ENCODE measurements at places on chromosomes 13 and 19. TPM values are rescaled to one million over a fixed set of nuclear protein-coding genes. Genes with fewer than 3 reads are reported as not detected.

Gene FSD1
- total RNA-seq = not detected

Gene SPIB
- 239 TPM for total RNA-seq

Gene ZIC5
- total RNA-seq = not detected

DNA sequence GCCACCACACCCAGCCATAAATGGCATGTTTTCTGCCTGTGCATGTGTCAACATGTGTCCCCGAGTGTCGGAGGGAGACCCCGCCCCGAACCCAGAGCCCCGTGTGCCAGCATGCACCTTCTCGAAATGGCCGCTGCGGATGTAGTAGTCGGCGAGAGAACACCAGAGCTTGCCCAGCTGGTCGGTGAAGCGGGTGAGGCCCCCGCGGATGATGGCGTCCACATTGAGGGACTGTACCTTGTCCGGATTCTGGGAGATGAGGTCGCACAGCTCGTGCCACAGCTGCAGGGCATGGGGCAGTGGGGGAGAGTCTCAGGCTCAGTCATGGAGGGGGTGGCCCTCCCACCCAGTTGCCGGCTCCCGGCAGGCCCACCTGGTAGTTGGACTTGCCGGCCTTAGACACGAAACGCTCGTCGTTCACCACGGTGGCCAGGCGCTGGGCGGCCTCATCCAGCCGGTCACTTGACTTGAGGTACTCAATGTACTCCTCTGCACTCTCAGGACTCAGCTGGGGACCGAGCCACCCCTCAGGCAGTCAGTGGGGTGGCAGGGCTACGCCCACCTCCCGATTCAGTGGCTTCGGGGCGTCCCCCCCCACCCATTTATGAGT, 3.5 kb downstream of the XAB2 start:
- no peak for DNase-seq

DNA sequence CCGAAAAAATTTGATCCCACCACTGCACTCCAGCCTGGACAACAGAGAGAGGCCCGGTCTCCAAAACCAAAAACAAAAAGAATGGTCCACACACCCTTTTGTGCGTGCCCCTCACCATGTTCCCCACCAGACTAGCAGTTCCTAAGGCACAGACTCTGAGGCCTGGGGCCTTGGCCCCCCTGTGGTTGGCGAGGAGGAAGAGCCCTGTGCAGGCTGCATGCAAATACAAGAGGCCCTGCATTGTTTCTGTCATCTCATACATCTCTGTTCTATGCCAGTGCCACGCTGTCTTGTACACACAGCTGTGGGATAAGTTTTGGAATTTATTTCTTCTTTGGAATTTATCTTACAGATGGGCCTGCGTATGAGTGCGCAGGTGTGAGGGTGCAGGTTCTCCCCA, 4.7 kb upstream of the YJEFN3 start:
- DNase-seq = peak; percentile 85

Gene VSIG10L
- 6.6 TPM for total RNA-seq

DNA sequence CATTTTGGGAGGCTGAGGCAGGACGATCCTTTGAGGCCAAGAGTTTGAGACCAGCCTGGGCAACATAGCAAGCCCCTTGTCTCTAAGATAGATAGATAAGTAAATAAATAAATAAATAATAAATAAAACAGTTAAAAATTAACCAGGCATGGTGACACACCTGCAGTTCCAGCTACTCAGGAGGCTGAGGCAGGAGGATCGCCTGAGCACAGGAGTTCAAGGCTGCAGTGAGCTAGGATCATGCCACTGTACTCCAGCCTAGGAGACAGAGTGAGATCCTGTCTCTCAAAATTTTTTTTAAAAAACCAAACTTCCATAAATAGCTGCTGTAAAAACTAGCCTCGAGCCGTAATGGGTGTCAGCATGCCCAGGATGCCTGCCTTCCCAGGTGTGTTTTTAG, 14.4 kb upstream of the NAXD start:
- no peak for DNase-seq

DNA sequence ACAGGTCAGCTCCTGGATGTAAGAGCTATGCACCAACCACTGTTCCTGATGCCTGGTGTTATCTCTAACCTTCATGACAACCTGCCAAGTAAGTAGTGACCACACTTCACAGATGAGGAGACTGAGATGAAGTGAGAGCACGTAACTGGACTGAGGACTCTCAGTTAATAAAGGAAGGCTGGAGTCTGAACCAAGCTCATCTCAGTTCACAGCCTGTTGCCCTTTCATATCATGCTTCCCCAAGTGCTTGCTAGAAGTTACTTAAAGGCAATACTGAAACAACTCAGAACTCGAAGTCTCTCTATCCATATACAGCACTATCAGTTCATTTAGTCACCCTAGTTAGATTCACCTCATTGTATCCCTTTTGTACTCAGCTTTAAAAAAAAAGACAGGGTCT, 119.7 kb downstream of the ABCC4 start:
- no peak for DNase-seq

- DNase-seq = no peak
These were observed at the start of gene ARHGEF7 for GRCh38 chr13:111115061-111115964. ARHGEF7 (plus strand) TSS chr13:111115310; CDS start chr13:111115527, 217 bp downstream.

DNA sequence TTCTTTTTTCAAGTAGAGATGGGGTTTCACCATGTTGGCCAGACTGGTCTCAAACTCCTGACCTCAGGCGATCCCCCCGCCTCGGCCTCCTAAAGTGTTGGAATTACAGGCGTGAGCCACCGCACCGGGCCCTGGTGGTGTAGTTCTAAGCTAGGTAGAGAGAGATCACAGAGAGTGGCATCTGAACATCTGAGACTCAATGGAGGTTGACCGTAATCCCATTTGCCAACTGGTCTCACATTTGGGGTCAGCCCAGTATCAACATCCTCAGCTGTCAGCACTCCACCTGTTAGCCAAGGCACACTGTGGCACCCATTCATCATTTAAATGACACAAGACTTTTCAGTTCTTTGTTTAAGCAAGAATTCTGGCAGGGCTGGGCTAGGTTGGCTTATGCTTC, 8.1 kb downstream of the SELENOW start:
- no peak for DNase-seq

Gene SIPA1L3
- 68.6 TPM for total RNA-seq

DNA sequence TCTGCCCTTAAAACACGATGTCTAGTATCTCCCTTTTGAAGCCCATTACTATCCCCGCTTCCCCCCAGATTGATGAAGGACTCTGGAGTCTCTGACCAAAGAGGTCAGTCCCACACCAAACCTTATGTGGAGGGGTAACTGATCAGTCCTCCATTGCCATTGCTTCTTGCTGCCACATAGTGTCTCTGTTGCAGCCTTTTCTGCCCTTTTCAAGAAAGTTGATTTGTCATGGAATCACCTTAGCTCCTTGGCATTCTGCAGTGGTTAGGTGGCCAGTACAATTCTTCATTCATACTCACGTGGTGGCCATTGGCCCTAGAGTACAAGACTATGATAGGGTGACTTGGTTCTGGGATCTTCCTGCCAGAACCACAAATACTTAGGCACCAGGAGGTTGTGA, 8.4 kb upstream of the HTR2A start:
- DNase-seq = no peak

GRCh38 chr19:48716562-48717291, 2.8 kb downstream of the MAMSTR start:
- no peak for DNase-seq

Gene TMEM145
- 18.7 TPM for total RNA-seq

- DNase-seq = no peak
These were observed 34.5 kb downstream of the SOX1 start for GRCh38 chr13:112101360-112101930.

Gene ZNF382
- 6.1 TPM for total RNA-seq

GRCh38 chr13:46077265-46077664, 24.7 kb upstream of the ZC3H13 start:
- DNase-seq = no peak

DNA sequence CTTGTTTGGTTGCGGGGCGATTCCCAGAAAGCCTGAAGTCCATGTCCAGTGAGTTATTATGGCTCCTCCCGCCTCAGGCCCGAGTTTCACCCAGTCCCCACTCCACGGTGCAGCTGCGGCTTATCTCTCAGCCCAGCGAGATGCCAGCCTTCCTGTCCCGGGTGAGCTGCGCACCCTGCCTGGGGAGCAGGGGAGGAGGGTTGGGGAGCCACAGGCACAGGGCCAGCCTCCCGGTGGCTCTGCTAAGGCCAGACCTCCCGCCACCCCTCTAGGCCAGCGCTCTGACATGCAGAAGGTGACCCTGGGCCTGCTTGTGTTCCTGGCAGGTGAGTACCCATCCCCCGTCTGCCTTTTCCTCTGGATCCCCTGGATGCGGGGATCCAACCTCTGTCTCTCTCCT, 3.5 kb downstream of the FXYD3 start:
- DNase-seq = no peak

Gene RNF225
- 0.97 TPM for total RNA-seq

DNA sequence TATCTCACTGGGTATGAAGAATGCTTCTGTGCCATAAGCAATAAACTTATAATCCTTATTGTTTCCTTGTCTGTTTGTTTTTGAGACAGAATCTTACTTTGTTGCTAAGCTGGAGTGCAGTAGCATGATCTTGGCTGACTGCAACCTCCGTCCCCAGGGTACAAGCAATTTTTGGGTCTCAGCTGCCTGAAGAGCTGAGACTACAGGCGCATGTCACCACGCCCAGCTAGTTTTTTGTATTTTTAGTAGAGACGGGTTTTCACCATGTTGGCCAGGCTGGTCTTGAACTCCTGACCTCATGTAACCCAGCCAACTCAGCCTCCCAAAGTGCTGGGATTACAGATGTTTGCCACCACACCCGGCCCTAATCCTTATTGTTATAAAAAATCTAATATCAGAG, 112.5 kb downstream of the MYO16 start:
- no peak for DNase-seq

GRCh38 chr19:10756371-10756770, 38.5 kb downstream of the DNM2 start:
- DNase-seq = no peak

GRCh38 chr13:53159431-53159830, 130.8 kb downstream of the OLFM4 start:
- no peak for DNase-seq

DNA sequence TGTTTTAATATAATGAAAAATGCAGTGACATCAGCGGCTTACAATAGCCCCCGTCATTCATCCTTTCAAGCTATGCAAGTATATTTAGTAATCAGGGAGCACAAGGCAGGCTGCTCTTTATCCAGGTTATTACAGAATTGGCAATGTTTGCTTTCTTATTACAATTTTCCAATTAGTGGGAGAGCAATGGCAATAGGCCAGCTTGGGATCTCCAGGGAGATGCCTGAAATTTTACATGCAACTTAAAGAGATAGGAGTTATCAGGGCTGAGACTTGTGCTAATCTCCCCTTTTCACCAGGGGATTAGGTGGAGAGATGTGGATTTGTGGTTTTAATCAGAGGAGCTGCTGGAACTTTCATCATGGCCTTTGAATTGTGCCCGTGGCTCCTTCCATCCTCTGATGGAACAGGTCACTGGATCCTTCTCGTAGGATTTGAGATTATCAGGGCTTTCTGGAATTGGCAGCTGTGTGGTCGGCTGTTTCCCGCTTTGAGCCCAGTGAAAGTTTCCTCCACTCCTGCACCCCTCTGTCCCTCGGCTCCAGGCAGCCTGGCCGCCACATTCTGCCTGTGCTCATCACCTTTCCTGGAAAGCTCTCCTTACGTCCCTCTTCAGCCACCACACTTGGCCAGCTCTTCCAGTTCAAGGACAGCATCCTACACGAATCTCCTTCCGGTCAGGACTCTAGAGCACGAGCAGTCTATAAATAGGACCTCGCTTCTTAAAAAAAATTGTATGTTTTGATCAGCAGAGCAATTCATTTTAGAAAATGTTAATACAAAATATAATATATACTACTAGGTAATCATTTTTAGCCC, 47.0 kb downstream of the CBY2 start:
- DNase-seq = no peak

Gene DCLK1
- total RNA-seq = not detected

Measured in Karpas-422 (cell line).